ENCODE measurements at places on chromosomes 7 and 10. TPM values are rescaled to one million over a fixed set of nuclear protein-coding genes. Genes with fewer than 3 reads are reported as not detected.

MYO1G gene
- 414 TPM for total RNA-seq

NUTM2A gene
- total RNA-seq = 0.89 TPM

INSYN2A gene
- not detected for total RNA-seq

MBLAC1 gene
- total RNA-seq = 3.6 TPM

CFAP43 gene
- not detected for total RNA-seq

EN2 gene
- not detected for total RNA-seq

SORBS1 gene
- 0.56 TPM for total RNA-seq

AOAH gene
- total RNA-seq = 14.4 TPM

CYP26C1 gene
- 0.12 TPM for total RNA-seq

LMTK2 gene
- total RNA-seq = 15.5 TPM

ALOX5 gene
- 9.0 TPM for total RNA-seq

STAG3 gene
- total RNA-seq = 24.2 TPM

KEL gene
- total RNA-seq = 0.15 TPM

EPHB6 gene
- total RNA-seq = 29.1 TPM

SVIL gene
- 22.6 TPM for total RNA-seq

PNLIPRP2 gene
- total RNA-seq = not detected

SPDYE16 gene
- 0.30 TPM for total RNA-seq

CYP2C9 gene
- total RNA-seq = not detected

PROSER2 gene
- total RNA-seq = 0.27 TPM

KLF14 gene
- not detected for total RNA-seq

AKR1C4 gene
- not detected for total RNA-seq

CALML5 gene
- total RNA-seq = not detected

LRRC27 gene
- total RNA-seq = 6.1 TPM

CFAP58 gene
- 0.27 TPM for total RNA-seq

DNAH11 gene
- total RNA-seq = 0.77 TPM

TUBAL3 gene
- not detected for total RNA-seq

SEC61G gene
- 55.4 TPM for total RNA-seq

CALCR gene
- not detected for total RNA-seq
